ENCODE measurements at places on chromosomes 12 and 14. TPM values are rescaled to one million over a fixed set of nuclear protein-coding genes. Genes with fewer than 3 reads are reported as not detected.

GRCh38 chr12:116864371-116865160 is 16.7 kb downstream of the HRK start:
- DNase-seq = peak; percentile 64

- DNase-seq = no peak
Measured at GRCh38 chr14:91466192-91466591, 43.9 kb downstream of the PPP4R3A start.

GRCh38 chr14:69904246-69904645 is 25.0 kb downstream of the SMOC1 start:
- no peak for DNase-seq

DNA sequence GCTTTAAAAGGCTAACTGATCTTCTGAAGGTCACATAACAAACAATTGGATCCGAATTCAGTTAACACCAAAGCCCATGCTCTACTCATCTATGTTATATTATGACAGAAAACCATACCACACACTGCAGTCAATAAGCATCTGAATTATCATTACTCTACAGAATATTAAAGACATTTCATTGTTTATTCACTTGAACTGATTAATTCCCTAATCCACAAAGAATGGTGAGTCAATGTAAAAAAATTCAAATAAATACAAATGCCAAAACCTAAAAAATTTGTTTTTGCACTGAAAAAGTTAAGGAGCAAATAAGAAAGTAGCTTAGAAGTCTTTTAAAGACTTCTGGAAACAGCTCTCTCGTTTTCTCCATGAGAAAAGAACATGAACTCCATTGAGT is 13.7 kb downstream of the NID2 start:
- DNase-seq = no peak

DNA sequence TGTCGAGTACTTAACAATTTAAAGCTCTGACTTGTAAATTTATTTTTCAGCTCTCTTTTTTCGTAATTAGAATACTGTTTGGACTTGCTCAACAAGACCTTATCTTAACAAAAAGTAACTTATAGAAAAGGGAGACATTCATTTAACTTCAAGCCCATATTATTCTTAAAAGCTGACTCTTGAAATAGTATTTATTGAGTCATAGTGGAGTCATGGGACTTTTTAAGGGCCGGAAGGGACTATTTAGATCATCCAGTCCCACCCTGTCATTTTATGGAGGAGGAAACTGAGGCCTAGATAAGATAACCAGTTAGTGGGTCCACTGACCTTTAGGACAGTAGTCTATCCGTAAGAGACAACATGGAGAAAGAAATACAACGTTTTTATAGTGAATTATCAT is 1.5 kb downstream of the RAP1B start:
- peak; percentile 60 for DNase-seq

- no peak for DNase-seq
Measured at GRCh38 chr14:106024983-106025604, 498.7 kb downstream of the TMEM121 start.

Gene B4GALNT3
- polyA plus RNA-seq = 1.9 TPM

DNA sequence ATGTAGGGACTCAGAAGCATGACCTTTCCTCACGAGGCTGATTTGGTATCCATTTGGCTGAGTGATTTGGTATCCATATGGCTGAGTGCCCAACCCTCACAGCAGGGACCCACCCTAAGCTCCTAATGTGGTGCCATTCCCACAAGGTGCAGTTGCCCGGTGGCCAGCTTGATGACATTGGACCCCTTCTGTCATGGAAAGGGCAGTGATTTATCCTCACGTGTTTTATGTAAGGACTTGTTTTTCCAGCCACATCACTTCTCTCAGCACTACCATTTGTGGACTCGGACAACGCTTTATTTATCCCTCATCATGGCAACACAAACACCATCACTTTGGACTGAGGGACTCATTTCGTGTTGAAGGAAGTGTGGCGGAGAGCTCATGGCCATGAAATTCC is 8.5 kb upstream of the CDC42BPB start:
- no peak for DNase-seq

GRCh38 chr14:51500776-51501175 is 150.9 kb upstream of the FRMD6 start:
- DNase-seq = no peak

Gene EML1
- 0.42 TPM for polyA plus RNA-seq

Gene NFATC4
- 0.12 TPM for polyA plus RNA-seq

DNA sequence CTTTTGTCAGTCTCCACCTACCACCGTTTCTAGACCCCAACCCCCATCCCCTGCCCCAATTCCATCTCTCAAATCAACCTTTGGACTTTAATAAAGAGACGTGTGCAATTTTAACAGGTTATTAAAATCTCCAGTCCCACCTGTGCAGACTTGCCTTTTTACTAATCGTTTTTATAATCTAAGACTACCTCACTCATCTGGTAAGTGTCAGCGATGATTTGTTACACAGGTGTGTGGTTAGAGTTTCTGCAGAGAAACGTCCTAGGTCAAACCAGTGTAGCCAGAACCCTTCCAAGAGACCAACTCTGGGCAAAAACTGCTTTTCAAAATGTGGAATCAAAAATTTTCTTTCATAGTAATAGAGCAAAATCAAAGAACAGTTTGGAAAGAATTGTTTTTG is 60.4 kb upstream of the PELI2 start:
- DNase-seq = no peak
